ENCODE measurements at places on chromosomes 2 and 18.

GRCh38 chr18:2912357-2913299, 65.8 kb downstream of the EMILIN2 start:
- H3K4me3 ChIP-seq: no peak overlapping the region
- no peaks in the 10 kb centered on the region for H3K27me3 ChIP-seq
- DNase-seq: no peak
- H3K27ac ChIP-seq: no peak overlapping the region

- no peaks in the 10 kb centered on the region for H3K27me3 ChIP-seq
- H3K4me1 ChIP-seq: no peaks in the 10 kb centered on the region
- peak; percentile 49 for DNase-seq
- no peak overlapping the region for H3K27ac ChIP-seq
- no peaks in the 10 kb centered on the region for H3K36me3 ChIP-seq
Measured at GRCh38 chr2:219433666-219434467, 776 bp upstream of the SPEG start.

GRCh38 chr18:25351777-25352628, at the start of gene ZNF521:
Gene ZNF521, minus strand, starts transcription at chr18:25352166. Its CDS starts 1,220 bp downstream, at chr18:25350946.
- no peaks in the 10 kb centered on the region for H3K36me3 ChIP-seq
- no peak within 1 kb of the TSS for H3K27ac ChIP-seq
- peaks cover 87% of the 10 kb centered on the region for H3K27me3 ChIP-seq
- H3K4me3 ChIP-seq: peak within 1 kb of the TSS; percentile 83
- DNase-seq: peak; percentile 51

- no peak overlapping the region for H3K27ac ChIP-seq
- no peak for DNase-seq
- H3K4me3 ChIP-seq: no peak overlapping the region
- no peaks in the 10 kb centered on the region for H3K27me3 ChIP-seq
Measured at GRCh38 chr2:11969774-11970173, 223.3 kb downstream of the LPIN1 start.

- no peak overlapping the region for H3K4me3 ChIP-seq
- no peaks in the 10 kb centered on the region for H3K4me1 ChIP-seq
- H3K27me3 ChIP-seq: no peaks in the 10 kb centered on the region
- no peaks in the 10 kb centered on the region for H3K36me3 ChIP-seq
Measured at GRCh38 chr2:179311101-179311500, 46.5 kb upstream of the SESTD1 start.

- no peaks in the 10 kb centered on the region for H3K27me3 ChIP-seq
- H3K4me1 ChIP-seq: peaks cover 10% of the 10 kb centered on the region
- H3K27ac ChIP-seq: no peak overlapping the region
- H3K36me3 ChIP-seq: no peaks in the 10 kb centered on the region
- DNase-seq: no peak
Measured at GRCh38 chr2:71536226-71536671, 82.9 kb downstream of the DYSF start.

DNA sequence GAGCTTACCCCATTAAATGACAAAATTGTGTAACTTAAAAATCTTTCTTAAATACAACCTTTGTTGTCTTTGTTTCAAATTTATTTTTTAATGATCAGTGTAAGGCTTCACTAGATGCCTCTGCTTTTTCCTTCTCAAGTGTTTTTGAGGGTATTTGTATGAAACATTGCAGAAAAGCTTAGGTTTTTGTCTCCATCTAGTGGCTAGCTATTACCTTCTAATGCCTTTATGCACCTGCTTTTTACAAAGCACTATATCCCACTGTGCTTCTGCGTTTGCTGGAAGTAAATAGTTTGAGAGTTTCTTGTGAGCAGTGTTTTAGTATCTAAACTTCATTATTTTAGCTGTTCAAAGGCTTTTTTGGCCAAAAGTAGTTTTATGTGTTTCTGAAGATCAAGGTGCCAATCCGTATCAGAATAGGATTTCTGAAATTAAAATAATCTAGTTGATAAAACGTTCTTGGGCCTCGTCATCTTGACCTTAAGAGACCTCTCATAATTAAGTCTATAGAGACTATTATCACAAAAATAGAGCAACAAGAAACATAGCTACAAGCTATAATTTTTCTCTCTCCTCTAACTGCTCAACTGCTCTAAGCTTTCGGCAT, 47.0 kb downstream of the IWS1 start:
- H3K36me3 ChIP-seq: peaks cover 37% of the 10 kb centered on the region
- H3K4me1 ChIP-seq: no peaks in the 10 kb centered on the region
- no peak overlapping the region for H3K27ac ChIP-seq
- no peak overlapping the region for H3K4me3 ChIP-seq

GRCh38 chr2:187312718-187313282, 135.3 kb downstream of the CALCRL start:
- no peaks in the 10 kb centered on the region for H3K4me1 ChIP-seq

DNA sequence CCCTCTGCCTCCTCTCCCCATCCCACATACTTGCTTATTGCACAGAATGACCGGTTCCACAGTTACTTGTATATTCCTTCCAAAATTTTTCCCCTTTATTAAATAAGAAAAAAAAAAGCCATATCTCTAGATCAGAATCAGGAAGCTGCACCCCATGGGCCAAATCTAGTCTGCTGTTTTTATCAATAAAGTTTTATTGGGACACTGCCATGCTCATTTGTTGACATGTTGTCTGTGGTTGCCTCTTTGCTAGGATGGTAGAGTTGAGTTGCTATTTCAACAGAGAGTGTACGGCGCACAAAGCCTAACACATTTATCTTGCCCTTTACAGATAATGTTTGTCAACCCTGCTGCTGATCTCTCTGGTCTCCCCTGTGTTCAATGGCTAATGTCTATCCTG, 15.8 kb upstream of the PIEZO2 start:
- peaks cover 44% of the 10 kb centered on the region for H3K27me3 ChIP-seq
- no peak for DNase-seq
- no peaks in the 10 kb centered on the region for H3K4me1 ChIP-seq
- no peak overlapping the region for H3K27ac ChIP-seq
- no peaks in the 10 kb centered on the region for H3K36me3 ChIP-seq

DNA sequence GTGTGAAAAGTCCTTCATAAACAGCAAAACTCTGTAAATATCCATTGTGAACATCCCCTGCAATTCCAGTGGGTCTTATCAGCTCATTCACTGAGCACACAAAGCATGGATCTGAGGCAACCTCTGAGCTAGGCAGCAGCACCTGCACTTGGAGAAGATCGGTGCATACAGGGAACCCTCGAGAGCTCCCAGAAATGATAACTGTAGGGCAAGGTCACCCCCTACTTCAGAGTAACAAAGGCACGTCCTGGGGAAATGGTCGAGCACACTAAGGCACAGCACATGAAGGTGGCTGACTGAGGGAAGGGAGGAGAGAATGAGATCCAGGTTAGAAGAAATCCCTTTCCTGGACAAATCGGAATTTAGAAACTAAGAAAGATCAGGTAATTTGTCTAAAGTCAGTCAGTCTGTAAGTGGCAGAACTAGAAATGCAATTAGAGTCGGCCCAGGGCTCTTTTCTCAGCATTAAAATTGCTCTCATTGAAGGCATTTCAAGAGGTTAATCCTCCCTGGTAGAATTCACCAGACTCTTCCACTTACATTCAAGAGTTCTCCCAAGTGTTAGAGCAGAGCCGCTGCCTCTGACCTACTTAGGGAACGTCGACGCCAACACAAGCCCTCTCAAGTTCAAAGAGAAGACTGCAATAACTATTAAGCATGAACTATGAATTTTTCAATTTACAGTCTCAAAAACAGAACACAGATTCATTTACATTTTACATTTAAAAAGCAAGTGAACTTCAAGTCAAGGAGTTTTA, 45.9 kb downstream of the PXDN start:
- peaks cover 30% of the 10 kb centered on the region for H3K4me1 ChIP-seq
- H3K27ac ChIP-seq: no peak overlapping the region
- no peaks in the 10 kb centered on the region for H3K27me3 ChIP-seq
- H3K36me3 ChIP-seq: no peaks in the 10 kb centered on the region

- H3K36me3 ChIP-seq: no peaks in the 10 kb centered on the region
- no peak overlapping the region for H3K27ac ChIP-seq
- no peak for DNase-seq
- no peak overlapping the region for H3K4me3 ChIP-seq
Measured at GRCh38 chr18:13455960-13456481, 237.5 kb downstream of the LDLRAD4 start.

- H3K27ac ChIP-seq: no peak overlapping the region
- peaks cover 82% of the 10 kb centered on the region for H3K36me3 ChIP-seq
- H3K4me3 ChIP-seq: no peak overlapping the region
- no peaks in the 10 kb centered on the region for H3K27me3 ChIP-seq
Measured at GRCh38 chr2:241248897-241249296, 60.4 kb downstream of the ANO7 start.

All from PC-3 (cell line).